ENCODE measurements at places on chromosomes 16 and 17. TPM values are rescaled to one million over a fixed set of nuclear protein-coding genes. Genes with fewer than 3 reads are reported as not detected.

Gene STX1B
- total RNA-seq, result 0.18 TPM

Gene TOM1L2
- total RNA-seq, result 32.9 TPM

Gene ST6GALNAC1
- total RNA-seq, result 0.54 TPM

Gene HOXB5
- not detected for total RNA-seq

Gene BCL6B
- 0.90 TPM for total RNA-seq

Gene KRT27
- not detected for total RNA-seq

Gene PLCG2
- total RNA-seq, result 3.8 TPM

All from cardiac atrium fibroblast (primary cell).